ENCODE measurements at places on chromosomes 1 and 21.

DNA sequence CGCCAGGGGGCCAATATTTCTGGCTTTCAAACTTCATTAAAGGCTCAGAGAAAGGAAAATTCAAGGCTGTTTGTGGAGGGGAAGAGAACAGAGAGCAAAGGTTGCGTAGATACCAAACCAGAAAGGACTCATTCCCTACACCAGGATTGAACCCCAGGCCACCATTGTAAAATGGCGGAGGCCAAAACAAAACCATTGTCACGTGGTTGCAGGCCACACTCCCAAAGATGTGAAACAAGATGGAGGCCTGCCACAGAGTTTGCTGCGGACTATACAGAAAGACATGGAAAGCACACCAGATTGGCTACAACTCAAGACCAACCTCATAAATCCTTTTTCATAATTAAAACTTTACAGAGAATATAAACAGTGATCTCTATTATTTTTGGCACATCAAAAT is 116.5 kb downstream of the KCNK1 start:
- DNase-seq, result no peak

GRCh38 chr1:204331275-204331674 is 28.5 kb downstream of the PLEKHA6 start:
- no peak for DNase-seq

DNA sequence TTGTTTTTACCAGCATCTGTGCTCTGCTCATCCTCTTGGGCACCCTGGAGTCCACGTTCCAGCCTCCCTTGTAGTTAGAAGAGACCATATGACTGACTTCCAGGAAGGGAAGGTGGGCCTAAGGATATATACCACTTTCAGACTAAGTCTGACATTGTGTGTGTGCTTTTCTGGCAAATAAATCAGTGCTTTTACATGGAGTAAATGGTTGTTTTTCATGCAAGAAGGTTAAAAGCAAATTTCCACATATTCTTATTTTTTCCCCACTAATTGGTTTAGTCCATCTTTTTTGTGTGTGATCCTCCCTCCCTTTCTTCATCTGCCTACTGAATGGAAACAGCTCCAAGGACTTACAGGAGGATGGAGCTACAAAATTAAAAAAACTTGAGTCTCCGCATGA is 119.8 kb downstream of the TBX15 start:
- no peak for DNase-seq

DNA sequence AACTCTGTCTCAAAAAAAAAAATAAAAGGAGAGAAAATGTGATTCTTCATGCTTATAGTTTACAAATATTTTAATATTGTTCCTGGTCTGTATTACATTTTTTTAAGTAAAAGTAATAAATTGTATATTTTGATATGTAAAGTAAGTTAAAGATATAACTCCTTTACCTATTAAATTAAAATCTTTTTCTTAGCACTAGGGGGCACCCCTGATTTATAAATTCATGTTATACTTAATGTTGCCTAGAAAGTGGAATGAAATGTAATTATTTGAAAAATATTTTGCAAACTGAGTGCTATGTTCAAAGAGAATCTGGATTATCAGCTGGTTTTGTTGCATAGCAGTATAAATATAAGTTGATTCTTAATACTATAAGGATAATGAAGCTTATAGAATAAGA is 49.2 kb downstream of the RALGPS2 start:
- DNase-seq, result peak; percentile 48

GRCh38 chr21:44892536-44893277 is 19.2 kb upstream of the PTTG1IP start:
- peak; percentile 44 for DNase-seq

- DNase-seq, result no peak
Observed at GRCh38 chr1:100794748-100795645, 75.5 kb downstream of the VCAM1 start.

- no peak for DNase-seq
Observed at GRCh38 chr1:113479713-113480676, 89.7 kb downstream of the MAGI3 start.

DNA sequence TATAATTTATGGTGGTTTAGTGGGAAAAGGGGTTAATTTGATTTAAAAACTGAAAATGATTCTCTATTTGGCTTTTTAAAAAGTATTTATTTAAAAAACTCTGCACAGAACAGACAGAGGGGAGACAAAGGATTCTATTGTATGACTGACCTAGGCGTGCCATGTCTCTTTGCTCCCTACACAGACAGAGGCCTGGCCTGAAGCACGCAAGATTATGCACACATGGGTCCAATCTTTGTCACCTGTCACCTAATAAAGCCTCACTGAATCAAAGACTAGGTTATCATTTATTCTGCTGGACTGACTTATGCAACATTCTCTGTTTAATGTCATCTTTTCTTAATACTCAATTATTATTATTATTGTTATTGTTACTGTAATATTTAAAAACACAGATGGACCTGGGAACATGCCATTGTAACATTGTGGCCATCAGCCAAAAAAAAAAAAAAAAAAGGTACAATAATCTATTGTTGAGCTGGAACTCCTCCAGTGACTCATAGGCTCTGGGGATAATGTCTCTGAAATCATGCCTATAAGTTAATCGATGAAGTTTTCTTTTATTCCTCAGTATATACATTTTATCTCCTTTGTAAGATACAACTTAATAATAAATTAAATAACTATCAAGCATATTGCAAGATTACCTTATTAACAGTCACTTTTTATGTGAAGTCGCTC is 112.1 kb downstream of the RUNX1 start:
- no peak for DNase-seq

- DNase-seq, result no peak
Observed at GRCh38 chr1:41917835-41918449, 780 bp downstream of the HIVEP3 start.

- DNase-seq, result no peak
Observed at GRCh38 chr1:108075055-108075454, 110.1 kb upstream of the VAV3 start.

- no peak for DNase-seq
Observed at GRCh38 chr21:28447462-28447861, 545.2 kb downstream of the LTN1 start.

DNA sequence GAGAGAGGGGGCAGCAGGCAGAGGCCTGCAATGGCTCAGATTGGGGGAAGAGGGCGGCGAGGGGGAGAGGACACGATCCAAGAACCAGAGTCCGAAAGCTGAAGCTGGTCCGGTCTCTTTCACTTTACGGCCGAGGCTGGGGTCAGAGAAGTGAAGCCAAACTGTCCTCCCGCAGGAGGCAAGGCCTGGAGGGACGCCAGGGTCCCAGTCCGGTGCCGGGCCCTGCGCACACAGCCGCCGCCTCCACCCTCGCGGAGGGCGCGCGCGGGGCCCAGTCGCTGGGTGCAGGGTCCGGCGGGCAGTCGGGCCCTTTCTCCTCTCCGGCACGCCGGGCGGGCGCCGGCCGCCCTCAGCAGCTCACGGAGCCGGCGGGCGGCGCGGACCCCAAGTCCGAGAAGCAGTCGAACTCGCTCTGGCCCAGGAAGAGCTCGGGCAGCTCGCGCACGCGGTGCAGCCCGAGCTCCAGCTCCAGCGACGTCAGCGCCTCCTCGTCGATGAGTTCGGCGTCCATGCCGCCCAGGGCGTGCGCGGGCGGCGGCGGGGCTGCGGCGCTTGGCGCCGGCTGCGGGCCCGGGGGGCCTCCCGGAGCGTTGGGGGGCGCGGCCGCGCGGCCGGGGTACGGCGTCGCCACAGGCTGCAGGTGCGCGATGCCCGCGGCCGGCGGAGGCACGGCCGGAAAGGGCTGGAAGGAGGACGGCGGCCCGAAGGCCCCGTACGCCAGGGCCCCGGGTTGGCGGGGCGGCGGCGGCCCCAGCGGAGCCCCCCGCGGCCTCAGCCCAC is 749 bp downstream of the CITED4 start:
- DNase-seq, result no peak

GRCh38 chr1:33089457-33089856 is 8.5 kb downstream of the AZIN2 start:
- no peak for DNase-seq

DNA sequence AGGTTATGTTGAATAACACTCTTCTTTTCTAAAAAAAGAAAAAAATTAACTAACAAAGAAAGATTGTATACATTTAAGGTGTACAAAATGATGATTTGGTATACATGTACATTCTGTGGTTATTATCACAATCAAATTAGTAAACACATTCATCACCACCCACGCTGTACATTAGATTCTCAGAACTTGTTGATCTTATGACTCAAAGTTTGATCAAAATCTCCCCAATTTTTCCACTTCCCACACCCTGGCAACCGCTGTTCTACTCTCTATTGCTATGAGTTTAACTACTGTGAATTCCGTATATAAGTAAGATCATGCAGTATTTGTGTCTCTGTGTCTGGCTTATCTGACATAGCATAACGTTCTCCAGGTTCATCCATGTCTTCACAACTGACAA is 469.5 kb upstream of the CHRM3 start:
- no peak for DNase-seq

DNA sequence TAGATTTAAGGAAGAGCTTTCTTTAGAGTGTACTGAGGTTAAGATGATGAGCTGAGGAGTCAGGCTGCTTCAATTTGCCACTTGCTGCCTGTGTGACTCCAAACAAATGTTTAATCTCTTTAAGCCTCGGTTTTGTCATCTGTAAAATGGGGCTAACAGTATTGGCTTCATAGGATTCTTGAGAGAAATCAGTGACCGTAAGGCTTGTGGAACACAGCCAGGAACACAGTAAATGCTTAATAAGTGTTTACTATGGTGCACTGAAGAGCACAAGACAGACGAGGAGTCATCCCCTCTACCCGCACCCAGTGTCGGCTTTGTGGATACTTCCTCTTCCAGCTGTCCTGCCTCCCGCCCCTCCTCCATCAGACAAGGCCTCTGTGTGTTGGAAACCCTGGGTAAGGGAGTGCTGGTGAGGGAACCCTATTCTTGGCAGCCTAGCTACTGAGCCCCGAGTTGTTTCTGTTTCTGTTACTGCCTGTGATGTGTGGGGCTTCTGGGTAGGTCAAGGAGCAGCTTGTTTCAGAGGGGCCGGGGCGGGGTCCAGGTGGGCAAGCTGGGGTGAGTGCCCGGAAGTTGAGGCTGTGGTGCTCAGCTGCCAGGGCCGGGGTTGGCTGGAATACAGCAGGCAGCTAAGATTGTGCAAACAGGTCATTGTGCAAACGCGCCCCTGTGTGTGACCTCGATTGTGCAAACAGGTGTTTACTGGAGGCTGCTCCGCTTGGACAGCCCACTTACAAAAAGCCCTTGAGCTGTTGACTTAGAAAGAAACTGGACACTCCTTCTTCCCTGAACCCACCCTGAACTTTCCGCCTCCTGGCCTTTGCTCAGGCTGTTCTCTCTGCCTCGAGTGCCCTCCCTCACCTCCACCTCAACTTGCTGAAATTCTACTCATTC is 4.0 kb upstream of the CSF3R start:
- DNase-seq, result no peak

DNA sequence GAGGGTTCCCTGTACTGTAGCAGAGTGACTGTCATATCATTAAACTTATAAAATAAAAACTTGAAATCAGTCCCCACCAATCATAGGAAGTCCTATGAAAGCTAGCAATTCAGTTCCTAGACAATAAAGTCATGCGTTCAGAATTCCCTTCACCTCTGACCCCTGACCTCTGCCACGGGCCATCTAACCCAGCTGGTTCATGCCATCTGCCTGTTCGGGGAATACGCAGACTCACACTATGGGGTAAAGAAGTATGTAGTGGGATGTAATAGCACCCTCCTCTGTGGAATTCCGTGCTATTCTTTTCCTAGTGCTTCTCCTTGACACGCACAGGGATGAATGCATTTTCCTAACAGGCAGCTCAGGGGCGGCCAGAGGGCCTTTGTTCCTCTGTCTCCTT is 2.1 kb downstream of the GSTM4 start:
- no peak for DNase-seq

- no peak for DNase-seq
Observed at GRCh38 chr1:30036666-30037065, 686.7 kb downstream of the MATN1 start.

- DNase-seq, result peak; percentile 38
Observed at GRCh38 chr1:27045973-27046558, 33.4 kb upstream of the TENT5B start.

DNA sequence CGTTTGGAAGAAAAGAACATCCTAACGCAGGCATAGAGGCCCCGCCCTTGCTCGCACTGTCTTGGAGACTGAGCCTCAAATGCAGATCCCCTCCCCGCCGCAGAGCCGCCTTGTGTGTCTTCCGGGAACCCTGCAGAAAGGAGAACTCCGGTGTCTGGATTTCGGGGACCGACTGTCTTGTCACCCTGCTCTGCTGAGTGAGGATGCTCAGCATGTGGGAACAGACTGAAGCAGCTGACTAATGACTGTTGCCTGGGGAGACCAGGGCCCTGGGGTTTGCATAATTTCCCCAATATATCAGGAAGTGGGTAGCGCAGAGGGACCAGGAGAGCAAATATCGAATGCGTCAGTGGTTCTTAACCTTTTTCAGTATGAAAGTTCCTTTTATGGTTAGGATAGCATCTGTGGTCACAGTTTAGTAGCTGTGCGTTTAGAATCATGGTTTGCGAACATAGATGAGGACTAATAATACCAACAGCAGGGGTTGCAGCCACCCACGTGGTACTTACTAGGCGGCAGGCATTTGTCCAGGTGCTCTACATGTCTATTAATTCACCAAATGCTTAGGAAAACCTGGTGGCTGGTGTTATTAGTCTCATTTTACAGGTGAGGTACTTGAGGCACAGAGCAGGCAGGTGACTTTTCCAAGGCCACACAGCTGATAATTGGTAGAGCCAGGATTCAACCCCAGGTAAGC is 14.3 kb downstream of the GPR137B start:
- DNase-seq, result no peak

DNA sequence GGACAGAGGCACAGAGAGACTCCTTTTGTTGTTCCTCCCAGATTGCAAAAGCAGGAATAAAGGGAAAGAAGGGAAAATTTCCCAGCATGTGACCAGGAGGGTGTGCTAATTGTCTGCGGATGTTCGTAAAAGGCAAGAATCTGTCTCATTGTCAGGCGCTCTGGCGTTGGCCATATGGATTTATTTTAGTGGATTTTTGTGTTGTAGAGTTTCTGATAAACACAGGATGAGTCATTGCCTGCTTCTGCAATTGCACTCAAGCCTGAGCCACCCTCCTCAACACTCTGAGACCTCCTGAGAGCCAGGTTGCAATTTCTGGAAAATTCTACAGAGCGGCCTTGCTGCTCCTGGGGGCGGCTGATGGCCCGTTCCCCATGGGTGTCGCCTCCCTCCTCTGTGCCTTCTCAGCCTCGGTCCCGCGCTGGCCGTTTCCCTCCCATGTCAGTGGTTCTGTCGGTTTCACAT is 227.7 kb downstream of the KAZN start:
- DNase-seq, result peak; percentile 57

- peak; percentile 93 for DNase-seq
Observed at GRCh38 chr1:8040586-8040985, 14.5 kb upstream of the ERRFI1 start.

GRCh38 chr1:201507360-201507675 is 395 bp upstream of the CSRP1 start:
- no peak for DNase-seq

Measured in A172 (cell line).